ENCODE measurements at places on chromosomes 11 and 22. TPM values are rescaled to one million over a fixed set of nuclear protein-coding genes. Genes with fewer than 3 reads are reported as not detected.

GRCh38 chr22:31891366-31892079, 52.8 kb upstream of the YWHAH start:
- DNase-seq: no peak

DNA sequence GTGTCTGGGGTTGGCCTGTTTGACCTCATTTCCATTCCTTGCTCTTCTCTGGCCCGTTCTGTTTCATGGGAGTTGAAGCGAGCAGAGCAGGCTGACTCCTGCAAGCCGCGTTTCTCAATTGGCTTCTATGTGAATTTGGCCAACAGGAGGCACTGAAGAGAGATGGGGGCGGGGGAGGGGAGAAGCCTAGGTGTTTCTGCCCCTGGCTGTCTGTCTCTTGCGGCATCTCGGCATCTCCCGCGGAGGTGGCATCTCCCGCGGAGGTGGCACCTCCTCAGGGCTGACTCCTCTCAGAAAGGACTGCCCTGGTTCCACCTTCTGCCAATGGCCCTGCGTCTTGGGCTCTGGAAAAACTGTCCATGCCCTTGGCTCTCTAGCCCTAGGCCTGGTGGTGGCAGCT, 125.6 kb upstream of the CSNK2A3 start:
- DNase-seq: peak; percentile 79

Gene EMID1
- total RNA-seq: 5.6 TPM

Gene CBLIF
- not detected for total RNA-seq

Measured in H7 (cell line).